ENCODE measurements at places on chromosomes 16 and 17.

DNA sequence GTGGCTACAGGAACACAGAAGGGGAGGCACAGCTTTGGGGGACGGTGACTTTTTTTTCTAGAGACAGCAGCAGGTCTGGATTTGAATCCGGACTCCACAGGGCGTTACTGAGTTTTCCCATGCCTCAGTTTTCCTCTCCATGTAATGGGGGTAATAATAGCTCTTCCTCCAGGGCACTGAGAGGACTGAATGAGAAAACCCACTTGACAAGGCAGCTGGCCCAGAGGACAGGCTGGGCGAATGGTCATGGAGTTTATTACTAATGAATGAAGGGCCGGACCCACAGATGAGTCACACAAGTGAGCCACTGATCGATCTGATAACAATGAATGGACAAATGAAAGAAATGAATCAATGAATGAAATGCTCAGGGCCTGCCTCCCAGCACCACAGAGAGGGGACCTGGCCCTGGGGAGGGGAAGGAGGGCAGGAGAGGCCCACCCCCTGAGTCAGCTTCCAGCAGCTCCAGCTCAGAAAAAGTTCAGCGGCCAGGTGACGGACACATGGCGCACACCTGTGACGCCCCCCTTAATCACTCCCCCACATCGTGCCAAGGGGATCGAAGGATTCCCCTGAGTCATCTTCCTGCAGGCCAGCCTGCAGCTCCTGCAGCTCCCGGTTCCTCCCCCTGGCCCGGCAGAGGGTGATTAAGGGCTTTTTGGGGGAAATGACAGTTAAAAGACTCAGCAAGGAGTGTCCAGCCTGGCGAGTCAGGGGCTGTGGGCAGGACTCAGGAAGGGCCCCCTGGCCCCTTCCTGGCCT, 54.3 kb downstream of the SOCS1 start:
- DNase-seq = peak; percentile 97

DNA sequence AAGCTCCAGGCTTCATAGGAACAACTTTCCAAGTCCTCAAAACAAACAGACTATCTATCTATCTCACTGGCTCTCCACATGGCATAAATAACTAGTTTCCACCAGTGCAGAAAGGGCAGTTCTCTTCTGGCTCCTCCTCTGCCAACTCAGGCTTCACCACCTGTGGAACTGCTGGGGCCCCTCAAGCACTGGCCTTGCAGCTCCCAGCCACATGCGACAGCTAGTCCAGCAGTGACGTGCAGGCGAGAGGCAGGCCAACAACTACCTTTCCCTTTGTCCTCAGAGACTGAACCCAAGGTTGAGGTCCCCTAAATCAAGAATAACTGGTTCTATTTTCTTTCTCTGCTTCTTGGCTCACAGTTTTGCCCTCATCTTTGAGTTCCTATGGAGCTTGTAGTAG, 137.6 kb downstream of the AATF start:
- DNase-seq = no peak

- no peak for DNase-seq
These were observed 92.4 kb upstream of the HSBP1 start for GRCh38 chr16:83715217-83715920.

GRCh38 chr16:87051526-87052320, 265.5 kb downstream of the C16orf95 start:
- DNase-seq = no peak

GRCh38 chr17:17849845-17850373, 13.1 kb upstream of the SREBF1 start:
- DNase-seq = peak; percentile 59

GRCh38 chr16:27365142-27366089, 36.6 kb upstream of the IL21R start:
- DNase-seq = peak; percentile 83

DNA sequence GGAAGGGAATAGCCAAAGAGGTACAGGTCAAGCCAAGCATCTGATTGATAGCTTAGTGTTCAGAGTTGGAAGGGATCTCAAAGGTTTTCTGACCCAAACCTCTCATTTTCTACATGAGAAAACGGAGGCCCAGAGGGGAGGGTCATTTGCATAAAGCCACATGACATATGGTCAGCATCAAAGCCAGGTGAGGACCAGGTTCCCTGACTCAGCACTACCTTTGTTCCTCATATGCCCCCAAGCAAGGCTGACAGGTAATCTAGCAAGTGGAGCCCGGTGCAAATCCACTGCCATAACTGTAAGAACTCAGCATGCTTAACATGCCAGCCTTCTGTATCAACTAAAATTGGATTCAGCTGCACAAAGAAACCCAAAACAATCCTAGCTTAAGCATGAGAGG, 28.2 kb upstream of the CCL1 start:
- no peak for DNase-seq

GRCh38 chr16:86787538-86787937, 209.2 kb downstream of the FOXL1 start:
- no peak for DNase-seq

- DNase-seq = peak; percentile 71
These were observed 8.1 kb upstream of the CPNE2 start for GRCh38 chr16:57084257-57084770.

- no peak for DNase-seq
These were observed 38.3 kb downstream of the HLF start for GRCh38 chr17:55303008-55303493.

- no peak for DNase-seq
These were observed 3.2 kb upstream of the SNN start for GRCh38 chr16:11665071-11665491.

- DNase-seq = no peak
These were observed 10.8 kb upstream of the DRG2 start for GRCh38 chr17:18076936-18077335.

DNA sequence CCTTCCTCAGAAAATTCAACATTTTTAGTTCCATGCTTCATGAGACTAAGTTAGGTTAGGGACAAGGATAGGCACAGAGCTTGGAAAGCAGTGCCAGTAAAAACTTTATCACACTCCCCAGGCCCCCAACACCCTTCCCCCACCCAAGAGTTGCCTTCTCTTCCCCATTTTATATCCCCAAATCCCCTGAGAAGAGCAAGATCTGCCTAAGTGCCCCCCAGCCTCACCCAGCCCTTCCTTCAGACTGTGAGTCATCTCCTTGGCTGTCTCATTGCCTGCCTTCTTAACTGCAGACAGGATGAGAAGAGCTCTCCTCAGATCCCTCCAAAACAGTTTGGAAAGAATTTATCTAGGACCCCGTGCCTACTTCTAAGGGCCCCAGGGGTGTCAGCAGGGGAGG, 55.8 kb downstream of the NEUROD2 start:
- peak; percentile 23 for DNase-seq

DNA sequence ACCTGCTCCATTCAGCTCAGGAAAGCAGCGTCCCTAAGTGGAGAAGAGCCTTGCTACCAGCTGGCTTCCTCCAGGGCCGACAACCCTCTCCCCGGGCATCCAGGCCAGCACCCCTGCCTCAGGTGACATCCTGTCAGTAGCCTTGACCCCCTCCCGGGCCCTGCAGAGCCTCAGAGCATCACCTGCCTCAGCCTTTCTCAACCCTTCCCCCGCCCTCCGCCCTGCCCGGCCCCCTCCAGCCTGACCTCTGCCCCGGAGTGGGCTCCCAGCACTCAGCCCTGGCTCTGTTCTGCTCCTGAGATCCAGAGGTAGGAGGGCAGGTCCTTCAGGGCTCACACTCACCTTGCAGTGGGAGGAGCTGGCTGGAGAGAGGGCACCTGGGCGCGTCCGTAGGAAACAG, 73.8 kb upstream of the METRNL start:
- no peak for DNase-seq

DNA sequence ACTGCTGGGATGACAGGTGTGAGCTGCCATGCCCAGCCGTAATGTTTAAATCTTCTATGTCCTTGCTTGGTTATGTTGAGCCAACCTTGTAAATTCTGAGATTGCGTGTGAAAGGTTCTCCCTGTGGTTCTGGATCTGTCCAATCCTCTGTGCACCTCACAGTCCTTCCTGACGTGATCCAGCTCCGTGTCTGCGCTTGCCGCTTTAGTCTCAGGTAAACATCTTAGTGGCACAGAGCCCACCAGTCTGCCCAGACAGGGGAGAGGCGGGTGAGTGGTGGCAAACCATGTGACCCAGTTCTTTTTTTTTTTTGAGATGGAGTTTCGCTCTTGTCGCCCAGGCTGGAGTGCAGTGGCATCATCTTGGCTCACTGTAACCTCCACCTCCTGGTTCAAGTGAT, 13.9 kb downstream of the SLC25A10 start:
- DNase-seq = no peak

GRCh38 chr16:30665830-30666190, 7.6 kb downstream of the FBRS start:
- DNase-seq = no peak

DNA sequence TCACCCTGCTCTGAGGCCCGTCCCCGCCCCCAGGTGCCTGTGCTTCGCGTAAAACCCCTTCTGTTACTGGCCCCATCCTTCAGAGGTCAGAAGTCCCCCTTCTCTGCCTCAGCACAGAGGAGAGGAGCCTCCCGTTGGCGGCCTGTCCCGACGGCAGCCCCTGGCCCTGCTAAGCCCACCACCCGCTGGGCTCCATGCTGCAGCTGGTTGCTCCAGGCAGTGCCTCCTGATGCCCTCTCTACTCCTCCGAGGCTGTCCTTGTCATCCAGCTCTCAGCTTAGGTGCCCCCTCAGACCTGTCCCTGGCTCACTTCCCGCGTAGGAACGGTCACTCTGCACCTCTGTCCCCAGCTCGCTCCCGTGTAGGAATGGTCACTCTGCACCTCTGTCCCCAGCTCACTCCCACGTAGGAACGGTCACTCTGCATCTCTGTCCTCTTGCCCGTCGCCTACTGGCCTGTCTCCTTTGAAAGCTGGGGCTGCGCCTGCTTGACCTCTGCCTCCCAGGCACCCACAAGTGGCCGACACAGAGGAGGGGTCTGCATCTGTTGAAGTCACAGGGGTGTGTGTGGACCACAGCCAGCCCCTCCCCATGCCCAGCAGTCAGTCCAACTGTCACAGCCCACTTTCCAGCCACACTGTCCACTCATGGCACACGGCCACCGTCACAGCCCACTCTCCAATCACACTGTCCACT, 31.7 kb upstream of the ZC3H18 start:
- no peak for DNase-seq

- no peak for DNase-seq
These were observed 12.7 kb upstream of the CD300A start for GRCh38 chr17:74453665-74454196.

- DNase-seq = no peak
These were observed 27.1 kb upstream of the DBNDD1 start for GRCh38 chr16:90046122-90046970.

- no peak for DNase-seq
These were observed 70.8 kb upstream of the KCTD5 start for GRCh38 chr16:2611499-2611862.

- no peak for DNase-seq
These were observed 76.5 kb upstream of the ATP2A3 start for GRCh38 chr17:4040784-4041183.

DNA sequence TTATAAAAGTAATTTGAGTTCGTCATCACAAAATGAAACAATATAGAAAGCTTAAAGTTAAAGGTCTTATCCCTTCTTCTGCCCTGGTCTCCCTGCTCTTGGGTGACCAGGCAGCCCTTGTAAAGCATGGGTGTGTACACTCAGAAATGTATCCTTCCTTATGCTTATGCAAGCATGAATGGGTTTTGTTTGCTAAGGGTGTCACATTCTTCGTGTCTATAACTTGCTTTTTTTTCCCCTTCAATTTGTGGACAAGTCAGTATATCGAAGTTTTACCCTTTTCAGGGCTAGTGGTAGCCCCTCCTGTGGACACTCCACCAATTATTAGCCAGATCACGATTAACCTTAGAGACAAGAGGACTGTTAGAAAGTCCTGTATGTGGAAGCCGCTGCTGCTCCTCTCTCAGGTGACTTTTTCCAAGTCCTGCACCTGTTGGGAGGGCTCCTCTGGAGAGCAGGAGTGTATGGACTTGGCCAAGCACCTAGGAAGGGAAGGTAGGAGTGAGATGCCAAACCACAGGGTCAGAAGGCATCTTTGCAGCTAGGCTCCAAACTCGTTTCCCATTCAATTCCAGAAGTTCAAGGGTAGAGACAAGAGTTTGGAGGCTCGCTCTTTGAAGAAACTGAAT, 50.9 kb downstream of the LDHD start:
- no peak for DNase-seq

DNA sequence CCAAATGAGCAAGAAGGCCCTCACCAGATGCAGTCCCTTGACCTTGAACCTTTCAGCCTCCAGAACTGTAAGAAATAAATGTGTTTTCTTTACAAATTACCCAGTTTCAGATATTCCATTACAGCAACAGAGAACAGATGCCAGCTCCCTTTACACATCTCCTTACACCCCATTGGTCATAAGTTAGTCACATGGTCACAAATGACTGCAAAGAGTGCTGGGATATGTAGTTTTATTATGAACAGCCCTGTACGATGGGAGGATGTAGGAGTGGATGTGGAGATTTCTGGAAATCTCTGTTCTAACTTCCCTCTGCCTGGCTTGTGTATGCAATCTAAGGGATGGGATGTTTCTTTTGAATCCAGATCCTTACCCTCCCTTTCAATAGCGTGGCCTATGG, 13.3 kb upstream of the RPL38 start:
- DNase-seq = peak; percentile 56

DNA sequence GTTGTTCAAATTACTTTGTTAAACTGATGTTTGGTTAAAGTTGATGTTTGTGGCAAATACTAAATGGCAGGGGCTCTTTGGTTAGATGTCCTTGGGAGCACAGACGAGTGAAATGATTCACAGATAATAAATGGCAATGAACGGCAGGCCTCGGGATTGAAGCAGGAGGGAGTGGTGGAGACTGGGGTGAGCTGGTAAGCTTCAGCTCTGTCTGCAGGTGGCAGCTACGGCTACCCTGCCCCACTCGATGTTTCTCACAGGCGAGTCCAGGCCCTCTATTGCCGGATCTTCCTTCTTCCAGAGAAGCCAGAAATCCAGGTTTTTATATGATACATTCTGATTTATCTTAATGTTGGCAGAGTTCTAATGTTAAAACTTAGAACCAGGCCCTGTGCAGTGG, 144.8 kb upstream of the CACNG5 start:
- no peak for DNase-seq

DNA sequence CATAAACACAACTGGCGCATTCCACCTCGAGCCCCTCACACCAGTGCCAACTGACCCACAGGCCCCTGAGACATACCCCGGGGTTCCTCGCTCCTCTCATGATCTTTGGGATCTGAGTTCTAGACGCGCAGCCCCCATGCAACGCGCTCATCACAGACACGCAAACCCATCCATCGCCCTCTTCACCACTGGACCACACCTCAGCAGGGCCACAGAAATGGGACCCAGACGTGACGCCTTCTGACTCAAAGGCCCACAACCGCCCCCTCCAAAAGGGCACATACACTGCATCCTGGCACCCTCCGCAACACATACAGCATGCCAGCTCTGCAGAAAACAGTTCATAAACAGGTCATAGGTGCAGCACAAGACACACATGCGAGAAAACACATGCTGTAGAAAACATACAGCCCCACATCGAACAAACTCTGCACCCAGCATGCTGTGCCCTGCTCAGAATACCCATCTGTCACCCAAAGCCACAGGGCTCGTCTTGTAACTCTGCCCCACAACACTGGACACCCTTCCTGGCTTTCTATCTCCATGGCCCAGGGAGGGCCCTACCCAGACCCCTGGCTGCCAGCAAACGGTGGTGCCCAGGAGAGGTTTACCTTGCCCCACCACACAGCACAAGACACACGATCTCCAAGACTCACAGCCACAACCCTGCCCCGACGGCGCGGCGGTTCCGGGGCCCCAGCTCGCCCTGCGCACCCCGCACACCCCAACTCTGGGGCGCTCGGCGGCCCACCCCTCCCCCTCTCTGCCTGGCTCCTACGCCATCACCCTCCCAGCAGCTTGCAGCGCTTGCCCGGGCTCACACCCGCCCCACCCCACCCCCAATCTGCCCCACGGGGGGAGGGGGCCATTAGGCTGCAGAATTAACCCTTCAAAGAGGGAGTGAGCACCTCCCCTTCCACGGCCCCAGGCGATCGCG, 887 bp downstream of the ZBTB4 start:
- DNase-seq = no peak

- peak; percentile 33 for DNase-seq
These were observed 9.5 kb downstream of the HSD17B2 start for GRCh38 chr16:82044585-82044911.
